ENCODE measurements at places on chromosomes 3 and 15.
A peak's percentile ranks its signal among the peaks of the same experiment; 100 is the strongest.

DNA sequence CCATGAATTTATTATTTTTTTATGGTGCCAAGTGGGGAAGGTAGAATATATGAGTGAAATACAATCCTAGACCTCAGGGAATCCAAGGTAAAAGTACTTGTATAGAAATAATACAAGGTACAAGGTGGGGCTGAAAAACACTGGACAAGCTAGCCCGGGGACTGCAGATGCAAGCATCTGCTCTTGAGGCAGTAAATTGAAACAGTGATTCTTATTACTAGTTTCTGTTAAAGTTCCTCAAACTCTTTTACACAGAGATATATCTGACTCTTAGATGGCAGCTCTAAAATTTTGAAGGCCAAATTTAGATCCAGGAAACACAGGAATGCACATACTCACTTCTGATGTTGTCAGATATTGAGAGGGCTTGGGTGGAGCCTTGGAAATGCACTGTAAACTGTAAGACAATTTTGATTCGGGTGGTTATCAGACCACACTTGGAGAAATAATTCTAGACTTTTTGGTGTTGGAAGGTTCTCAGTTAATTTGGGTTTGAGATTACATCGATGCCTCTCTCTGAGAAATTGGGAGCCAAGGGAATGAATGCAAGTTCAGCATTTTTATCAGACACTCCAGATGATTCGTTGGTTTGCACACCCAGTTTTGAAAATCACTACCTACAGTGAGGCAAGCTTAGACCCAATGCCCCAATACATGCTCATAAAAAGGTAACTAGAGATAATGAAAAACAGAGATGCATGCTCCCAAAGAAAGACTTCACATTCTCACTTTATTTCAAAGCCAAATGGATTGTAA, 7.3 kb downstream of the TP63 start:
- DNase-seq, result no peak

DNA sequence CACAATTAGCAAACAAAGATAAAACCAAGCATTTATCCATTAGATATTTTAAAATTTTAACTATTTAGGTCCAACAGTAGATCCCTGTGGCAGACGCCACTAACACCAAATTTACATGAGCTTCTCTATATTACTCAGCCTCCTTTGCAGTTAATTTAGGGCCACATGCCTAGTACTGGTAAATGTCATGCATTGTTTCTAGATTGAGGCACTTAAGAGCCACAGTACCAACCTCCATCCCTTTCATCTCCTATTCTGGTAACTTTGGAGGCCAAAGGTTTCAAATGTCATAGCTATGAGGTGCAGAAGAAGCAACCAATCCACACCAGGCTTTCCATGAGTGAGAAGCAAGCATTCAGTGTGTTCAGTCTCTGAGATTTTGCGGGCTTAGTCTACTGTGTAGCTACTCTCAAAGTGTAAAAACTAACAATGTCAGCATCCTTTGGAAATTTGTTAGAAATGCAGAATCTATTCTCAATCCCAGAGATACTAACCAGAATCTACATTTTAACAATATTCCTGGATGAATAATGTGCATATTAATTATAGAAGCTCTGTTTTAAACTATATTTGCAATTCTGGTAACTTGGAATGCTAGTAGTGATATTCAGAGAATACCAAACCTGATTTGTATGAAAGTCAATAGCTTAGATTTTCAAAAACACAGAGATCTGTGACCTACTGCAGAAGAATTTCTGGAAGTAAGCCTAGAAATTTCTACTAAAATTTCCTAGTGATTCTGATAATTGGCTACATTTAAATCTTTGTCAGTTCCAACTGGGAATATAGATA, 206.3 kb upstream of the CD96 start:
- no peak for DNase-seq

DNA sequence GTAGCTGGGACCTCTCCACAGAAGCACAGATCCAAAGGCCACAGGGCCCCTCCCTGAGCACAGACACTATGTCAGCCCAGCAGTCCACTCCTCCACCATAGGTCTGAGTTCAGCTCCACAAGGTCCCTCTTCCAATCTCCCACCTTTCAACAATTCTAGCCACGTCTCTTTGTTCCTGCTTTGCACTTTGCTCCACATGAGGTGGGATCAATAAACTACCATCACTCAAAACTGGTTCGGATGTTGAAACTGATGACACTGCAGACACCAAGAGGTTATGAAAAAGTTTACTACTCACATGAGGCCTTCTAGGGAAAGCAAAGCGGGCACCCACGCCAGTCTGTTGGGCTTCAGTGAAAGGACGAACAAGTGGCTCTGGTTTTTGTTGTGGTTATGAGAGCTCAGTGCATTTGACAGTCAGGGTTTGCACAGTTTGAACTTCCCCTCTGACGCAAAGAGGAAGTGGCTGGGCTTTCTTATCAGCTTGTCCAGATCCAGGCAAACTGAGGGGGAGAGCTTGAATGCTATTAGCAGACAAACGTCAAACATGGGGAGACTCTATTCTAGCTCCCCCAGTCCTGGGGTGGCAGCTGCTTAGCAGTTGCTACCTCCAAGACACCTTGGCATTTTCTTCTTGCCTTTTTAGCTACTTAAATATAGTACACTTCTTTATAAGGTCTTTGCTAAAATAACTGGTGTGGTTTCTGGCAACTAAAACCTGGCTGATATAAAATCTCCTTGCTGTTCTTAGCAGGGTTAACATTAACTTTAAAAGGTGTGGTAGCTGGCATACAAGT, 37.8 kb downstream of the ZNF445 start:
- peak; percentile 99 for DNase-seq

GRCh38 chr3:6326771-6327170, 534.1 kb upstream of the GRM7 start:
- no peak for DNase-seq

GRCh38 chr3:60764870-60765269, 486.4 kb downstream of the FHIT start:
- no peak for DNase-seq

DNA sequence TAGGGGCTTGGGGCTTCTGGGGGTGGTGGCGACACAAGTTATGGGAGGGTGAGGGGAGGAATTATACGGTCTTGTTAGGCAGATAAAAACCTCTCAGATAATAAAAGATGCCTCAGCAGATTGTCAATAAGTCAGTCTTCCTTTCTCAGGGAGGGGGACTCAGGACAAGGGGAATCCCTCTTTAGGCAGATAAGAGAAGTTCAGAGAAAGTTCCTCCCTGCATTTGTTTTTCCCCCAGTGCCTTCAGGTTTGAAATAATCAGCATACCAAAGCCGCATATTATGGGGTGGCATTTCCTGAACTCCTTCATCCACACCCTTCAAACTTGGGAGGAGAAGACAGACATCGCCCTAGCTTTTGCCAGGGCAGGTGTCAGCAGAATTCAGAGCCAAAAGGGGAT, 8.5 kb downstream of the PPCDC start:
- DNase-seq, result no peak

GRCh38 chr3:170497207-170498095, 78.8 kb downstream of the CLDN11 start:
- no peak for DNase-seq

DNA sequence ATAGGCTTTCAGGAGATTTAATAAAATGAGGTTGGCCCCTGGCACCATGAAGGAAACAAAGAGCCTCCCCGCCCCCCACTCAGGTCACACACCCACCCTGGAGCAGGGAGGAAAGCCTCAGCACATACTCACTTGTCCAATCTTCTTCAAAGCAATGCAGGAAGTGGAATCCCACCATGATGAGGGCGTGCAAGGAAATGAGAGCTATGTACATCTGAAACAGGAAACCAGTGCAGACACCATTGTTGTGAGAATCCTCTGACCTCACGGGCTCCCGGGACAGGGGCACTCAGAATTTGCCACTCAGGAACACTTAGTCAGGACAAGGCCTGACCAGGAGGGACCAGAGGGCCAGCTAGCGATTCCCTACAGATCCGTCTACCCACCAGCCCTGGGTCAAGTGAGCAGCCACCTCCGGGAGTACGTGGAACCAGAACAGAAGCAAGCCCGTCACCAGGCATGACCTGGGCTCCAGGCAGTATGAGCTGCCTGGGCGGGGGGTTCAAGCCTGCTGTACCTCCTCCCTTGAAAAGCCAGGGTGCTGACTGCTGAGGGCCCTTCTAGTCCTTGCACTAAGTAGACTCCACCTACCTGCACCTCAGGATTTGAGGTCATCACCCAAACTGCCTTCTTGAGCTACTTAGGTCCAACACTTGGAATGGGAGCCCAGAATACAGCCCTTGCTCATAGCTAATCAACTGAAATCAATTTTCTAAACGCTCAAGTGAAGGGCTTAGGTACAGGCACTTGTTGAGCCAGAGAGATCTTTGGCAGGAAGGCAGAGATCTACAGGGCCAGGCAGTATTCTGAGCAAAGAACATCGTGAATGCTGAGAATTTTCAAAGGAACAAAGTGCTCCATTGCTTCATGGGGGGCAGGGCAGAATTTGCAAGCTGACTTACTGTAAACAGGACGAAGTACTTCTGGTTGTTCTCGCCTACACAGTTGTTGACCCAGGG, 42.7 kb downstream of the ZDHHC3 start:
- DNase-seq, result no peak

DNA sequence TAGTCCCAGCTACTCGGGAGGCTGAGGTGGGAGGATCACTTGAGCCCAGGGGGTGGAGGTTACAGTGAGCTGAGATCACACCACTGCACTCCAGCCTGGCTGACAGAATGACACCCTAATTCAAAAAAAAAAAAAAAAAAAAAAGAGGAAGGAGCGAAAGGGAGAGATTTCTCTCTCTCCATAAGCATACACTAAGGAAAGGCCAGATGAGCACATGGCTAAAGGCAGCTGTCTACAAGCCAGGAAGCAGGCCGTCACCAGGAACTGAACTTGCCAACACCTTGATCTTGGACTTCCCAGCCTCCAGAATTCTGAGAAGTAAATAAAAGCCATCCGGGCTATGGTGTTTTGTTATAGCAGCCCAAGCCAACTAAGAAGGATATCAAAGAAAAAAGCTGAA, 7.5 kb downstream of the SRGAP3 start:
- DNase-seq, result no peak

GRCh38 chr3:111989061-111989678, 9.6 kb upstream of the TAGLN3 start:
- peak; percentile 32 for DNase-seq

DNA sequence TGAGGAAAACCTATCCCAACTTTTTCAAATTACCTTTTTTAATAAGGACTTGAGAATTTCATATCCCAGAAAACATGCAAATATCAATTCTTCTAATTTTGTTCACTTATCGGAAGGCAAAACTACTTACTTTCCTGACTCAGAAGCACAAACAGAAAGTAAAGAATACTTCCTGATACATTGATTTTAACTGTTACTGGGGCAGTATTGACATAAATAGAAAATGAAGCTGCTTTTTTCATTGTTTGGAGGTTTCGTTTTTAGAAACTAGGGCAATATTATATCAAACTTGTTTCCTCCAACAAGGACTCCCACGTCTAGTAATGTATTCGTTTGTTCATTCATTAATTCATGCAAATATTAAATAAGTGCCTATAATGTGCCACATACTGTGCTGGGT, 19.1 kb downstream of the PAQR9 start:
- DNase-seq, result no peak

DNA sequence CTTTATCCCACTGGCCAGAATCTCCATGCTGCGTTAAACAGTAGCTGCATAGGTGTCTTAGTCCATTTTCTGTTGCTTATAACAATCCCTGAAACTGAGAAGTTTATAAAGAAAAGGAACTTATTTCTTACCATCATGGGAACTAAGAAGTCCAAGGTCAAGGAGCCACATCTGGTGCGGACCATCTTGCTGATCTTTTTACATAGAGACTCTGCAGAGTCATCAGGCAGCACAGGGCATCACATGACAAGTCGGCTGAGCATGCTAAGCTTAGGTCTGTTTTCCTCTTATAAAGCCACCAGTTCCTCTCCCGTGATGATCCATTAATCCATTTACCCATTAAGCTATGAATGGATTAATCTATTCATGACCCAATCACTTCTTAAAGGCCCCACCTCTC, 22.4 kb upstream of the FAM174B start:
- DNase-seq, result no peak

- DNase-seq, result no peak
These were observed 16.0 kb downstream of the NR1D2 start for GRCh38 chr3:23961066-23961465.

DNA sequence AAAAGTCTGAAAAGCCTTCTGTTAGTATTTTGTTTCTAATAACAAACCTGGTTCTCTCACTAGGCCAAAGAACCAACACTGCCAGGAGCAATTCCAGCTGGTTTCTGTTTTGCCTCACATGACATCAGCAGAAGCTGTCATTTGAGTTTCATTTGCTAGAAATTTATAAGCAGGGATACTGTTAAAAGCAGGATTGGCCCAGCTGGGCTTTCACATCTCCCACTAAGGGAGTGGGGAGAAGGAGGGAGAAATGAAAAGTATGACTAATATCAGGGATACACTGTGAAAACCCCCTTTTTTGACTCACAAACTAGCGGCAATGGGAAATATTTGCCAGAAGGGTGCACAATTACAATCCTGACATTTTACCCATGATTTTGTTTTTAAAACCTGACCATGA, 5.3 kb downstream of the CCDC80 start:
- no peak for DNase-seq

GRCh38 chr3:171511450-171511849, 51.2 kb upstream of the TNIK start:
- DNase-seq, result no peak

DNA sequence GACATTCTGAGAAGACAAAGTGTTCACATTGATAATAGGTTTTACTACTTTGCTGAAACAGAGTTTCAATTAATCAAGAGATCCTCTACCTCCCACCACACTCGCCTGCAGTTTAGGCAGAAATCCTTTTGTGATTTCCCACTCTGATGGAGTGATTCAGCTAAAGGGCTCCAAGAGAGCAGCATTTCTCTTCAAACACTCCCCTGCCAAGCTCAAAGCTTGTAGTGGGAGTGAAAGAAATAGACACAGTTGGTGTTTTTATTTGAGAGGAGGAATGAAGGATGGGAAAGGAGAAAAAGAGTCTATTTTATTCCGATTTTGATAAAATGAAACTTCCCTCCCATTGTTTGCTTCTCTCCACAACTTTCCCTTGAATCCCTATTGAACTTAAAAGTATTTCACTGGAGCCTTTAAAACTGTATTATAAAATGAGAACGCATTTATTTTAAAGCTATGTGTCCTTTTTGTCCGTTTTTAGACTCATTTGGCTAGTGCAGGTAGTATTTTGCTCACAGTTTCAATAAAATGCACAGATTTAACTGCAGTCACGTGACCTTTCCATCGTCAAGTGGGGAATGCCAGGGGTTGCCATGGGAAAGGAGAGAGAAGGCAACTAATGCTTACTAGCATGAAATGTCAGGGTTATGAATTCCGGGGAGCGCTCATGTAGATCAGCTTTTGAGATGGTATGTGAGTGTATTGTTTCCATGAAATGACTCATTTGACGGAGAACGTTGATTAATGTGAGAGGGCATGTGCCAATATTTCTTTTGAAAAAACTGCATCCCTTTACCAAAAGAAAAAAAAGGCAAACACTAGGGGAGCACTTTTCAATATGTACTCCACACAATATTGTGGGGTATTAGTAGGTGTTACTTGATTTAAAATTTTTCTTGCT, 7.7 kb upstream of the OSBPL11 start:
- no peak for DNase-seq

All from bone marrow (tissue), 2 donors.